ENCODE measurements at places on chromosomes 12 and 14. TPM values are rescaled to one million over a fixed set of nuclear protein-coding genes. Genes with fewer than 3 reads are reported as not detected.

DNA sequence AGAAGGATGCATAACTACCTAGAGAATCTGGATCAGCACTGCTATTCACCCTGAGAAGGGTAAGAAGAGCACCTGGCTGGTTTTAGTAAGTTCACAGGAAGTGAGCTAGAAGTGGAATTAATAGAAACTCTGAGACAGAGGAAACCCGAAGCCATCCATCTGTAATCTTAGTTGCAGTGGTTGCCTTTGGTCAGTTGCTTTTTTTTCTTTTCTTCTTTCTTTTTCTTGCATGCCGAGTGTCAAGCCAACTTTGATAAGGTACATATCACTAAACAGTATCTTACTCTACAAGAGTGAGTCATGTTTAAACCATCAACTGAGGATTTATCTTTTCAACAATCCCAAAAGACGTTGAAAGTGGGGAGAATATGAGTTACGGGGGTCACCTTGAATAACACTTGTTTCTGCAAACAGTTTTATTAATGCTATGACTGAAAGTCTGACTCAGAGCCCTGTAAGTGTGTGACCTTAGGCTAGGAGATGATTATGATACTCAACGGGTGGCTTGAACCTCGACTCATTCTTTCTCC is 26.7 kb downstream of the C12orf75 start:
- DNase-seq = no peak

- no peak for DNase-seq
These were observed 112.7 kb upstream of the PTPRB start for GRCh38 chr12:70749931-70750330.

DNA sequence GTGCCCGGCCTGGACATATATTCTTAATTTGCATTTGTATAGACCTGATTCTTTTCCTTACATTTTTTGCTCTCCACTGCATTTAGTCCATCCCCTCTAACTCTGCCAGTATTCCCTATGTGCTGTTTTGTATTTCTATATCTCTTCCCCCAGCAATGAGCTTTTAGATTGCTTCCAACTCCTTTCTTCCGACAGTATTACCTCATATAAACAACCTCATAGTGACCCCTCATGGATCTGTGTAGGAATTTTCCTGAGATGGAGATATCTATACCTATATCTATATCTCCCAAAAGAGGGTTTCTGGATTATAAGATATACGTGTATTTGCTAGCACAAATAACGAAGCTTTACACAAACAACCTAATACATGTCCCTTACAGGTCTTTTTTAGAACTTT is 161.9 kb downstream of the CRADD start:
- no peak for DNase-seq

DNA sequence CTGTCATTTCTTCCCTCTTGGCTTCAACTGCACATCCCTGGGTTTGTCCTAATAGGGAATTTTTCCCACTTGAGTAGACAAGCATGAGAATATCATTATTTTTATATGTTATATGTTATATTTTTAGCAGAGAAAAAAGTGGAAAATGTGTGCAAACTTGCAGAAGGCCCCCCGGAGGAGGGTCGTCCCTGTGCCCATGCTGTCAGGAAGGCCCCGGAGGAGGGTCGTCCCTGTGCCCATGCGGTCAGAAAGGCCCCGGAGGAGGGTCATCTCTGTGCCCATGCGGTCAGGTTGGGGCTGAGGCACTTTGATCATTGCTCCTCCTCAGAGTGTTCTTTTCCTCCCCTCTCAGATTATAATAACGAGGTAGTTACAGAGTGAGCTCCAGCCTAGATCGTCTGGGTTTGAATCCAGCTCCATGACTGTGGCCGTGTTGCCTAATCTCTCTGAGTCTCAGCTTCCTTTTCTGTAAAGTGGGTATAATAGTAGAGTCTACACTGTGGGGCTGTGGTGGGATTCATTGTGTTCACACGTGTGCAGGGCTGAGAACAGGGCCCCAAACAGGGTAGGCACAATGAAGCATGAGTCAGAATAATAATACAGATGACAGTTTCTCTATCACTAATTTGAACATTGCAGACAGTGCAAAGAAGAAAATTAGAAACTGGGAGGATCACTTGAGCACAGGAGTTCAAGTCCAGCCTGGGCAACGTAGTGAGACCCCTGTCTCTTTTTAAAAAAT is 33.4 kb downstream of the ELK3 start:
- no peak for DNase-seq

DNA sequence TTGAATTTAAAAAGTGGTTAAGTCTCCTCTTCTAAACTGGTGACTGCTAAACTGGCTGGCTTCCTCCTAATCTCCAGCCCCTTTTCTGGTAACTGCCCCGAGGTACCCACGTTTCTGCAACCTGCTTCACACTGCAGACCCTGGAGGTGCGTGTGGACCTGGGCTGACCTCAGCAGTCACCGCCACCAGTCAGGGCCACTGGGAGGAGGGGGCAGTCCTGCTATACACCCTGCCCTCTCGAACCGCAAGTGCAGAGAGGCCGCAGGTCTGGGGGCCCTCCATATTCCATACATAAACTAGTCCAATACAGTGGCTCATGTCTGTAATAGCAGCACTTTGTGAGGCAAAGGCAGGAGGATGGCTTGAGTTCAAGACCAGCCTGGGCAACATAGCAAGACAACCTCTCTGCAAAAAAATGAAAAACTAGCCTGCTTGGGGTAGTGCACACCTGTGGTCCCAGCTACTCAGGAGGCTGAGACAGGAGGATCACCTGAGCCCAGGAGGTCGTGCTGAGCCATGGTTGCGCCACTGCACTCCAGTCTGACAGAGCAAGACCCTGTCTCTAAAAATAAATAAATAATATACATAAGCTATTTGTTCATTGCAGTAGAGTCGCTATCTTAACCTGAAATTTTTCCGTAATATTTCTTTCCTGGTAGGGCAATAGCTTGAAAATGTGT is 25.6 kb downstream of the VPS37B start:
- DNase-seq = no peak

GRCh38 chr14:52656905-52657304 is 38.5 kb downstream of the ERO1A start:
- no peak for DNase-seq

DNA sequence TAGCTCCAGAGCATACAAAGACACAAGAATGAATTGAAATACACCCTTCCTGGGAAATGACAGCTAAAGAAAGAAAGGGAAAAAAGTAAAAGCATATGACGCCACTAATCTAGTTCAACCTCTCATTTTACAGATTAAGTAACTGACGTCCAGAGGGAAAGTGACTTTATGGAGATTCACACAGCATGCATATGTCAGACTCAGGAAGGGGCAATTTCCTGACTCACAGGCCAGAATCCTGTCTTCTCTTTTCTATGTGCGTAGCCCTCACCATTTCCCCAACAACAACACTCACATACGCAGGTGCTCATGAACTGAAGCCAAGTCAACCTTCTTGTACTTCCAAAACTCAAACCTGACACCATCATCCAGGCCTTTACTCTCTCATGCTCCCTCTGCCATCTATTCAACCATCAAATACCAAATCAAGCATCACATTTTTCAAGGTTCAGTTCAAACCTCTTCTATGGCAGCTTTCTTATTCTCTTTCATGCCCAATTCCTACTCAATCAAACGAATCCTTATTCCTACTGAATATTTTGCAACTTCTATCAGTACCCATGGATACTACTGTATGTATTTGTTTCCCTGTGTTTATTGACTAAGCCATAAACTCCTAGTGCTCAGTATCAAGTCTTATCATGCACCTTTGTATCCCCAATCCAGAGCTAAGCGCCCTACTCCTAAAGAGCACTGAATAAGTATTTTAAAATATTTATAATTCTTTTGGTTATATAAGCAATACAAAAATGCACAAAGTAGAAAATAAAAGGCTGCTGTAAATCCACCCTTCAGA is 52.8 kb downstream of the STXBP6 start:
- no peak for DNase-seq

DNA sequence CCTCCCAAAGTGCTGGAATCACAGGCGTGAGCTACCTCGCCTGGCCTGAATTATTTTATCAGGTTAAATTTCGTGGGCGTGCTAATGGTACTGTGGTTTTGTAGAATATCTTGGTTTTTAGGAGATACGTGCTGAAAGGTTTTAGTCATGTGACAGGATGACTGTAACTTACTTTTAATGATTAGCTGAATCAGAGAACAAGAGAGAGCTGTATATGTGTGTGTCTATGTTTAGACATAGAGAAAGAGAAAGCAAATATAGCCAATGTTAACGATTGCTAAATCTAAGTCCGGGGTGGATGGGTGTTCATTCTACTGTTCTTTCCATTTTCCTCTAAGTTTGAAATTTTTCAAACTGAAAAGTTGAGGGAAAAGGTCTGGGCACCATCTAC is 9.2 kb upstream of the PNMA1 start:
- no peak for DNase-seq

GRCh38 chr14:37021390-37021789 is 151.0 kb downstream of the SLC25A21 start:
- no peak for DNase-seq

GRCh38 chr12:19074700-19075099 is 54.8 kb upstream of the PLEKHA5 start:
- DNase-seq = no peak

DNA sequence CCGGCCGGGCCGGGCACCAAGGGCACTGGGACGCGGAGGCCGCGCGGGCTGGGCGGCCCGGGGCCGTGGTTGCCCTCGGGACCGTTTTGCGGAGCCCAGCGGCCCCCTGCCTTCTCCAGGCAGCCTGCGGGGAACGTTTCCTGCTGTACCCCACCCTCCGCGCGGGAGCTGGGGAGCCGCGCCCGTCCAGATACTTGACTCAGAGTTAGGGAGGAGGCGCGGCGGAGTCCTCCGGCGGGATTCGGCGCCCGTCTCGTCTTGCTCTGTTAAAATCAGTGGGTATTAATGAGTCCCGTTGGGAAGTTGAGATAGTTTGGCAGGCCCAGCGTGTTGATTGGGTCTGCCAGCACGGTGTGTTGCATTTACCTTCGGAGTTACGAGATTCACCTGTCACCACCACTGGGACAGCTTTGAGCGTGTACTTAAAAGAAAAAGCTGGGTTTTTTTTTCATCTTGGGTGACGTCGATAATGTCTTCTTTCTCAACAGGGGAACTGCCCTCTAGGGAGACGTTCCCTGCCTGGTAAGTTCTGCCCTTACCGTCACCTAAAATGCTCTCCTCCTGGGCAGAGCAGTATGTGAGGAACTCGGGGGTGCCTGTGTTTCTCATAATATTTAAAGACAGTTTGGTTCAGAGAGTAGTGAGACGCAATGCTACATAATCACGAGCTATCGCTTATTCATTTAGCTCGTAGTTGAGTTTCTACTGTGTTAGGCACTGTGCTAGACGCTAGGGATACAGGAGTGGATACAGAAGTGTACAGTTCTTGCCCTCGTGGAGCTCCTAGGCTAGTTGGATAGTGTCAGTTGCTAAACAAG is 596 bp downstream of the DLST start:
- no peak for DNase-seq

- DNase-seq = no peak
These were observed 466.9 kb downstream of the FUT8 start for GRCh38 chr14:65879248-65880009.

FBXW8 gene
- total RNA-seq = 22.3 TPM

LRRC23 gene
- total RNA-seq = 7.4 TPM

OTX2 gene
- total RNA-seq = not detected

Data from breast epithelium (tissue), 4 donors.